ENCODE measurements at places on chromosomes 7 and 10.

- DNase-seq, result no peak
Measured at GRCh38 chr7:14687777-14688176, 214.8 kb downstream of the DGKB start.

GRCh38 chr10:94213001-94213530 lies 149.7 kb downstream of the NOC3L start:
- DNase-seq, result no peak

DNA sequence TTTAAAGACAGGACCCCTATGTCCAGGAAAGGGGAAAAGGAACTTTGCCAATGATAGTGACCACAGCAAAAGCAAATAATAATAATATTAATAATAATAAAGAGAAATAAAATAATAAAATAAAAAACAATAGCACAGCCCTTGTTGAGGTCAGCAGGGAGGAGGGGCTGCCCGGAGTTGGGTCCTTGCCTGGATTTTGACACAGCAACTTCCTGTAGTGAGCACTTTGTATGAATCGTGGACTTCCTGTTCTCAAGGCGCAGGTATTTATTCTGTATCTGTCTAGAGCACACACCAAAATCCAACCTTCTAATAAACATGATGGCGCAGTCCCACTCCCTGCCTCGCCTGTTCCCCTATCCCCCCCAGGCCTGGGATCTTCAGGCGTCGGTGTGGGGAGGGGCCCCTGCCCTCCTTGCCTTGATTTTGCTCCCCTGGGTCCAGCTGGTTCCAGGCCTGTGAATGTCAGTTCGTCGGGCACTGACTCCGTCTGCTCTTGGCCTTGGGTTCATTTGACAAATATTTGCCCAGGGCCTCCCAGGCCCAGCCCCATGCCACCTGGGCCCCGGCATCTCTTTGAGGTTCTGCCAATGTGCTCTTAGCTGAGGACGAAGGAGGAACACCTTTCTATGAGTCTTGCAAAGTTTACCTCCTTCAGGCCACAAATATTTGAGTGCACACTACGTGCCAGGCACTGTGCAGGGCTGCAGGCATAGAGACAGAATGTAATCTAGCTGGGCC lies 13.9 kb downstream of the TRIM8 start:
- DNase-seq, result no peak

- no peak for DNase-seq
Measured at GRCh38 chr10:60535427-60535826, 145.8 kb upstream of the ANK3 start.

- DNase-seq, result no peak
Measured at GRCh38 chr7:35909870-35910357, 109.1 kb downstream of the SEPTIN7 start.

DNA sequence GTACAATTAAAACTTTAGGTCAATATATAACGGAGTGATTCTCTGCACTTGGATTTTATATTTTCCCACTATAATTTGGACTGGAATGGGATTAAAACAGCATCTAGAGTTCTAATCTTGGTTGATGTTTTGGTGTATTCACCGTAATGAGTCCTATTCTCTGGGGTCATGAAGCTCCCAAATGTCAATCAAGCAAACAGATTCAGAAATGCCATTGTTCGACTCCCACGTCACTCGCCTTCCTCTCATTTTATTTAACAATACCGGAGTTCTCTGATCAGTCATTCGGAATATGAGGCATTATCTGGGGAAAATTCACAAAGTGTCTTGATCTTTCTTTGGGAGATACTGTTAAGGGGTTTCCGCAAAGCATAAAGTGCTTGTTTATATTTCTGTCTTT lies 26.5 kb downstream of the SKIDA1 start:
- no peak for DNase-seq

DNA sequence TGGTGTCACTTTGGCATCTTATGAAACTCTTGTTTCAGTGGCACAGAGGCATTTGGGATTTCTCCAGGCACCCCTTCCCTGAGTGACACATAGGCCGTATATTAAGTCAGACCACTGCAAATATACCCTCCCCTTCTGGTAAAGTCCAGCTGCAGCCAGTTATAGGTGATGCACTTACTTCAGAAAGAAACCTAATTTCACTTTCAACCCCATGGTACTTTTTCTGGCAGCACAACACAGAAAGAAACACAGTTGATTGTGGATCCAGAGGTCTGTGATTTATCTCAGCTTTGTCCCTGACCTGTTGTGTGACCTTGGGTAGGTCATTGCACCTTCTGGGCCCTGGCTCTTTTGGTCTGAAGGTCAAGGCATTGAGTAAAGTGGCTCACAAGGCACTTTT lies 173.2 kb downstream of the BUB3 start:
- DNase-seq, result no peak

DNA sequence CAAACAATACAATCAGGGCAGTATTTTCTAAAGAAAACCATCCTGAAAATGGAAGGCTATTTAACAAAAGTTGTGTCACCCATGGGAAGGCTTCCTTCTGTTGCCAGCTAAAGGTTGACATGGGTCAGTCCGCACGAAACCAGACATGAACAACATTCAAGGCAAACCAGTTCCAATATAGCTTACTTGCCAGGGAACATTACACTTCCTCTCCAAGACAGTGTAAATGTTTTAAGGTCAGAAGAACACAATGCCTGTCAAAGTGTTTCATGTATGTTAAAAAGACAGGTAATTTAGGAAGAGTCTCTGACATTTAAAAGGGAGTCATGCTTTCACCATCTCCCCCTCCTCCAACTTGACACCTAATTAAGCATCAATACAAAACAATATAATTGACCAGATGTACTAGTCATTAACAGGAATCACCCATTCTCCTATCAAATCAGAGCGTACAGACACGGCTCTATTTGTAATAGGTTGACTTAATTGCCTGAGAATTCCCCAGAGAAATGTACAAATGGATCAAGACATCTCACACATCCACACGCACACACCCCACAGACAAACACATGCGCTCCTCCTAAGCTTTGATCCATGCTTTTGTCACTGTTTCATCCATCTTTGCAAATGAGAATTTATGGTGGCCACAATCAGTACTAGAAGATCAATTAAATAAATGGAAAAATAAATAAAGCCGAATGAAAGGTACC lies 69.5 kb downstream of the CACNA2D1 start:
- no peak for DNase-seq

DNA sequence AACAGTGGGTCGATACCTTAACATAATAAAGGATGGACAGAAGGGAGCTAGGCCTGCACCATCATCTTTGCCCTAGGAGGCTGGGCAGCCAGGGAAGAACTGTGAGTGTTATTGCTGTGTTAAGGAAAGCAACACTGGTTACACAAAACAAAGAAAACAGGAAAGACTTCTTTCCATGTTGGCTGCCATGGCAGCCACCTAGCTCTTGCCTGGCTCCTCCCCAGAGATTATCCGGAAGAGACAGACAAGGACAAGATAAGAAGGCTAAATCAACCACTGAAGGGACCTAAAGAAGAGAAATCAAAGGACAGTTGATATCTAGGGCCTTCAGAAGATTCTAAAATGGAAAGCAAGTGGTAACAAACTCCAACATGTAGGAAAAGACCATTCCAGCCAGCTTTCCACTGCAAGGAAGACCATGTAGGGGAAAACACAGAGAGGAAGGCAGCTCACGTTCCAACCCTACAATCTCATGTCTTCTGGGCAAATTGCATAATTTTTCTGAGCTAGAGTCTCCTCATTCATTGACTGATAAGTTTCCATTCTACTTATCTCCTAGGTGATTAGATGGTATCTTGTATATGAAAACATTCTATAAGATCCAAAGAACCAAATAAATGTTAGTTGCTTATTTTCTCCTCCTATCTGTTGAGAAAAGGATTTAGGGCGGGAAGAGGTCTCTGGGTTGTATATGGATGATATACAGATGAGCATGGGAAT lies 51.2 kb downstream of the SP8 start:
- DNase-seq, result no peak

- DNase-seq, result no peak
Measured at GRCh38 chr10:131446171-131446570, 134.7 kb upstream of the TCERG1L start.

GRCh38 chr10:2414039-2414438 lies 653.3 kb upstream of the PFKP start:
- no peak for DNase-seq

- no peak for DNase-seq
Measured at GRCh38 chr7:47897831-47898230, 50.4 kb downstream of the PKD1L1 start.

DNA sequence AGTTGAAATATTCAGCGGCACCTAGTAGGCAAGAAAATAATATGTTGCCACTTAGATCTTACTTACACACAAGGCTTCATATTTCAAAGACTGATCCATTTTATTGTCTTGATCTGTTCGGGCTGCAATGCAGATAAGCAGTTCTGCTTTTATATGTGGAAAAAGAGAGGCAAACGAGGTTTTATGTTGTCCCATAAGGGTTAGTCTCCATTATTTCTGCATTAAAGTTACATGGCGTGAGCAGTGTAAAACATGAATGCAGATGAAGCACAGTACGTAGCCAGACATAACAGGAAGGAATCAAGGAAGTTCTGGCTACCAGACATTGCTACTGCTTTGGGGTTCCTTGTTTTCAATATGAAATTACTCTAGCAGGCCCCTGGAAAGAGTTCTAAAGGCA lies 224.8 kb downstream of the BBS9 start:
- no peak for DNase-seq

DNA sequence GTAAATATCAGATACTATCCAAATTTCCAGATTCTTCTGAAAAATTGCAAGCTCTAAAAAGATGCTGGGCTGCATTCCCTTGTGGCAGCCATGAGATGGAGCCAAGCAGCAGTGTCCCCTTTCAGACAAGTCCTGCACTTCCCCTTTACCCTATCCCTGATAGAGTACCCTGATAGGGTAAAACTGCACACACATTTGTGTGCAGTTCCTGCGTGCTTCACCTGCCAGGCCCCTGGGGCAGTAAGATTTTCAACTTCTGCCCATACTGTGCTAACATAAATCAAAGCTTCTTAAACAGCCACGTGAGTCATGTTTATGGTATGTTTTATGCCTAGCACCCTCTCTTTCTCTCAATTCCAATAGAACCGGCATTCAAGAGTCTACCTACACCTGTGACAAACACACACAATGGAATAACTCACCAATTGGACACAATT lies 52.2 kb downstream of the IFIT5 start:
- no peak for DNase-seq

DNA sequence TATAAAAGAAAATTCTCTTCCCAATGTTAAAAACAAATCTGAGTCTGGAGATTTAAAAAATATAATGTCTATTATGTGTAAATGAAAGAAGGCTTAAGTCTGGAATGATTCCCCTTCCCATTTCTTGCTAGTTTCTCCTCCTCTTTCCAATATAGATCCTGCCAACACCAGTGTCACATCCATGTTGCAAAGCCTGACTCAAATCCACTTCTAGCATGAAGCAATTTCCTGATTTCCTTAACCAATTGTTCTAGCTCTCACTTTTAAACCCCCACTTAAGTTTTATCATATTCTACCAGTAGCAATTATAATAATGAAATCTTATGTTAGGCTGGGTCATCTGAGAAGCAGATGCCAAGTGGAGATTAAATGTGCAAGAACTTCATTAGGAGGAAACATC lies 100.1 kb upstream of the SEC61G start:
- no peak for DNase-seq

DNA sequence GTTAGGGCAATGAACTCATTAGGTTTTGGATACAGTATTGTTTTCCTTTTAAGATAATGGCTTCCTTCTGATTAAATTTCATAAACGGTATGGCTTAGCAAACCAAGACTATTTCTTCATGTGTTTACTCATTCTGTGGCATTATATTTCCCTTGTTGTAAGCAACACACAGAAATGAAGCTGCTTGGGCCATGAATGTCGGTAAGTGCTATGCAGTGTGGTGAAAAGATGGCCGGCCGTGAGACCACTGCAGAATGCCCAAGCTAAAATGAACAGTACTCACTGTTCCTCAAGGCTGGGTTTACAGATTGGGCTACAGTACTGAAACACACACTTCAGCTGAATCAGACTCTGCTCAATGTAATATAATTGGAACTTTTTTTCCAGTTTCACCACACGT lies 8.1 kb downstream of the APBB1IP start:
- no peak for DNase-seq

DNA sequence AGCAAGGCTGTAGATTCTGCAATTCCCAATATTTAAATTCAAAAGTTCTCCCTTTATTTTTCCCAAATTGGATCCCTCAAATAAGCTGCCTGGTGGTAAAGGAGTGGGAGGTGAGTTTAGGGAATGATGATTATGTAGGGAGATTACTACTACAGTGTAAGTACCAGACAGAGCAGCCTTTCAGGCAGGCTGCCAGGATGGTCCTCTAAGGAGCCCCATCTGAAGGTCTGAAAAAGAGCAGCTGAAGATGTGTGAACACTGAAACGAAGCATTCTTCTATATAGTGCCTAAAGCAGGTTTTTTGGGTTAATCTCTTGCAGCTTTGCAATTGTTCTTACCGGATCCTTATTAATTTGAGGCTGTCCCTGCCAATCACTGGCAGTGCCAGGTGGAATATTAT lies 84.7 kb downstream of the CREB5 start:
- DNase-seq, result no peak

DNA sequence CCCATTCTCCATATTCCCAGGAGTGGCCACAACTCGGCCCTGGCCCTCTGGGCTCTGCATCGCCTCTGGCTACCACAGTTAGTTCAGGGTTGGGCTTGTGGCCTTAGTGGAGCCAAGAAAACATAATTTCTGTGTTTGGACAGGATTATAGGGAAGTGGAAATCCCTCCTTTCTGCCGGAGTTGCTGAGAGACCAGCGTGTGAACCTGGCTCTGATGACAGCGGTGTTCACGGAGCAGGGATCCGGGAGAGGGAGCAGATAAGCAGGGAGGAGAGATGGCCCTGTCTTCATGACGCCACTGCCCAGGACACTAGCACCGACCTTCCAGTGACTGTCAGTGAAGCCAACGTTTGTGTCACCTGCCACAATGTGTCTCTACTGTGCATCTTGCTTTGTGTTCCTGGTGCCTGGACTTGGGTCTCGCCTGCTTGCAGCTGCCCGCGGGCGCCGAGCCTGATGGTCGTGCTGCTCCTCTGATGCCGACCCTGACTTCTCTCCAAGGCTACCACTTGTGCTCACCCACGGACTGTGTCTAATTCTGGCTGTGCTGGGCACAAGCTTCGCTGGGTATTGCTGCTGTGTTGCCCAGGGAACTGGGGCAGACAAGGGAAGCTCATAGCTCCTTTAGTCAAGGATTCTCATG lies 67.0 kb upstream of the VIPR2 start:
- DNase-seq, result no peak

GRCh38 chr7:25069900-25070443 lies 55.1 kb downstream of the CYCS start:
- peak; percentile 60 for DNase-seq

GRCh38 chr10:122962405-122962804 lies 8.4 kb upstream of the C10orf88 start:
- no peak for DNase-seq

DNA sequence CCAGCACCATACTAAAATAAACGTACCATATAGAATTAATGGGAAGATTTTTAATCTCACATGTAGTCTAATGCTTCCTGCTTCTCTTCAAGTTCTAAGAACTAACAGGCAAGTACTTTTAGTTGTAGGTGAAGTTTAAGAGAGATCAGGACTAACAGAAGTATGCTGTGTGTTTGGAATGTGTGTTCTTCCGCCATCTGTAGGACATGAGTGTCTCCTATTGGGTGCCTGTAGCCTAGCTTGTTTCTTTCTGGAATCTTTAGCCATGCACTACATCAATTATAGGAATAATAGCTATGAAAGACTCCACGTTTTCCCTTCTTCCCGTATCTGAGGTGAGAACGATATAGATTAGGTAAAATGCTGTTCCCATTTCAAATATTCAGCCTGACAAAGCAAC lies 140.2 kb upstream of the AHR start:
- DNase-seq, result no peak

Measured in HL-60 (cell line).